ENCODE measurements at places on chromosomes 16 and 17. TPM values are rescaled to one million over a fixed set of nuclear protein-coding genes. Genes with fewer than 3 reads are reported as not detected.

The LITAF gene
- 101 TPM for total RNA-seq

- no peaks in the 10 kb centered on the region for H3K4me1 ChIP-seq
- no peak overlapping the region for H3K4me3 ChIP-seq
- DNase-seq = no peak
- no peaks in the 10 kb centered on the region for H3K27me3 ChIP-seq
- H3K27ac ChIP-seq = no peak overlapping the region
- no peaks in the 10 kb centered on the region for H3K36me3 ChIP-seq
These were observed 208.0 kb downstream of the FOXL1 start for GRCh38 chr16:86786338-86786737.

The IRF8 gene
- 14.6 TPM for total RNA-seq

DNA sequence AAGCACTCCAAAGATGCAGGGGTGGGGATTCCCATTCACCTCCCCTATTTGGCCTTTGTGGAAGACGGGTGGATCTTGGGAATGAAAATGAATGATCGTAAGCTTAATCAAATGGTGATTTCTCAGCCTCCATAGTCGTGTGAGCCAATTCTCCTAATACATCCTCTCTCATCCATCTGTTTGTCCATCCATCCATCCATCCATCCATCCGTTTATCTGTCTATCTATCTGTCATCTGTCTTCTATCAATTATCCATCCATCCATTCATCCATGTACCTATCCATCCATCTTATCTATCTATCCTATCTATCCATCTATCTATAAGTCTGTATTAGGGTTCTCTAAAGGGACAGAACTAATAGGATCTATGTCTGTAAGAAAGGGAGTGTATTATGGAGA lies 7.8 kb downstream of the RNF213 start:
- no peak for DNase-seq
- no peak overlapping the region for H3K4me3 ChIP-seq
- H3K4me1 ChIP-seq = no peaks in the 10 kb centered on the region
- no peak overlapping the region for H3K27ac ChIP-seq

GRCh38 chr17:76940738-76941350 lies 72.6 kb downstream of the MGAT5B start:
- no peaks in the 10 kb centered on the region for H3K4me1 ChIP-seq
- H3K27me3 ChIP-seq = no peaks in the 10 kb centered on the region

DNA sequence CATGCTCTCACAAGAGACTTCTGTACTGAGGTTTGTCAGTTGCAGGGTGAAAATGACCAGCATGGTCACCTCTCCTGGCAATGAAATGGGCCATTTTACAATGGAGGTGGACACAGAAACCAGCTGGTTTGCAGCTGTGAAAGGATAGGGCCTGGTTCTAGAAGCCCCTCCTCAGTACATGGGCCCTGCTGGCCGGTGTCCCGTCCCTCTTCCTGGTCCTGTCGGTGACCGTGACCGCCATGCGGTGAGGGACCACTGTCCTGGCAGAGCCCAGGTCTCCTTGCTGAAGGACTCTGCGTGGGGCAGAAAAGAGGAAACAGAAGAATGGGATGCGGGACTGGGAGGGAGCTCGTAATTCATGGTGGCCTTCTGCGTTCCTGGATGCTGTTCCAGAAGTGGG lies 76.0 kb upstream of the ZNF423 start:
- H3K27ac ChIP-seq = no peak overlapping the region
- no peaks in the 10 kb centered on the region for H3K27me3 ChIP-seq
- no peak for DNase-seq
- no peak overlapping the region for H3K4me3 ChIP-seq
- no peaks in the 10 kb centered on the region for H3K4me1 ChIP-seq

- H3K27me3 ChIP-seq = no peaks in the 10 kb centered on the region
- no peak for DNase-seq
- no peak overlapping the region for H3K4me3 ChIP-seq
- H3K4me1 ChIP-seq = no peaks in the 10 kb centered on the region
These were observed 10.9 kb upstream of the GGA2 start for GRCh38 chr16:23521037-23521743.

DNA sequence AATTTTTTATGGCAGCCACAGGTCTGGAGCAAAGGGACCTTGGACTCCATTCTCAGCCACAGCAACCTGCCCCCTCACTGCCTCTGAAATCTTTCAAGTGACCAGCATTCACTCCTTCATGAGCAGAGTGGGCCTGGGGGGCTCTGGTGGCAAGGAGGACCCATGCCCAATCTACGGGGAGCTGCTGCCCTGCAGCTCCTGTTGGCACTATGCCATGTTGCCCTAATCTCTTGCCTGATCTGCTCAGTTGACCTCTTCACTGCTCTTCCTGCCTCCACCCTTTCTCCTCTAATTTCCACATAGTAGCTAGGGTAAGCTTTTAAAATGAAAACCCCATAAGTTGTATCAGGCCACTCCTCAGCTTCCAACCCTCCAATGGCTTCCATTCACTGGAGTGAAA lies 2.9 kb upstream of the PRKCB start:
- no peaks in the 10 kb centered on the region for H3K27me3 ChIP-seq
- no peak overlapping the region for H3K4me3 ChIP-seq
- H3K27ac ChIP-seq = no peak overlapping the region

DNA sequence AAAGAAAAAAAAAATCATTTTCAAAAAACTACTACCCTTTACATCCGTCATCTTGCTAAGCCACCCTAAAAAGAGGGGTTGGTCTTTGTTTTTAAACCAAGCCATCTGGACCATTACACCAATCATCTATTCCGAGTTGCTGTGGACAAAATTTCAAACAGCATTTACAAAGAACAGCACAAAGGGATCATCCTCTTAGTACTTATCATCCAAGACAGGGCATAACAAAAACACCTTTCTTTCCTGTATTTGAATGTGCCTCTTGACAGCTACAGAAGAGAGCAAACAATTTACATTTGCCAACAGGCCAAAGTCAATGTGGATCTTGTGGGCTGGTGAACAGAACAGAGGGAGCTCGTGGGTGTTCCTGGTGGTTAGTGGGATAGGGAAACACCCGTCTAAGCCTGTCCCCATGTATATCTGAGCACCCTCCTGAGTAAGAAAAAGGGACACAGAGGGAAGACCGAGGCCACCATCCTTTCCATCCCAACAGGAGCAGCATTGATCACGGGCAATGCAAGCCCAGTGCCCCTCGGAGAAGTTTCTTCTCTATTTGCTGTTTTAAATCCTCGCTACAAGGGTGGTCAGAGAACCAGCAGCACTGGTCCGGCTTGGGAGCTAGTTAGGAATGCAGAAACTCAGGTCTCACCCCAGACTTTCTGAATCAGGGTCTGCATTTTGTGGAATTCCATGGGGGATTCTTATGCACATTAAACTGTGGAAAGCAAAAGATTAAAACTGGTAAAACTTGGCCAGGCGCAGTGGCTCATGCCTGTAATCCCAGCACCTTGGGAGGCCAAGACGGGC lies 1.9 kb downstream of the SLC39A11 start:
- peak overlapping the region; percentile 67 for H3K4me3 ChIP-seq
- H3K27me3 ChIP-seq = no peaks in the 10 kb centered on the region
- no peak for DNase-seq
- H3K27ac ChIP-seq = peak overlapping the region; percentile 70
- H3K4me1 ChIP-seq = peaks cover 24% of the 10 kb centered on the region

DNA sequence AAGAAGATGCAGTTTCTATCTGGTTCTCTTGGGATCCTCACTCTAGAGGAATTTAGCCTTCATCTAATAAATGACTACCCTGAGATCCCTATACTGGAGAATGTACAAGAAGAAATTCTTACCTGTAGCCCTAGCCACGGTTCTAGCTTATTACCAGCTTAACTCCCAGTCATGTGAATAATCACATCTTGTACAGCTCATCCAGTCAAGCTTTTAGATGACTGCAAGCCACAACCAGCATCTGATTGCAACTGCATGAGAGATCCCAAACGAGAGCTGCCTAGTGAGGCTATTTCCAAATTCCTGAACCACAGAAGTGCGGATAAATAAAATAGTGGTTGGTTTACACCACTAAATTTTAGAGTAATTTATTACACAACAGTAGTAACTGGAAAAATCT lies 196.0 kb upstream of the CPHXL start:
- no peaks in the 10 kb centered on the region for H3K27me3 ChIP-seq
- H3K27ac ChIP-seq = no peak overlapping the region
- DNase-seq = no peak
- H3K36me3 ChIP-seq = no peaks in the 10 kb centered on the region
- H3K4me1 ChIP-seq = peaks cover 4% of the 10 kb centered on the region

- H3K27me3 ChIP-seq = no peaks in the 10 kb centered on the region
- no peaks in the 10 kb centered on the region for H3K36me3 ChIP-seq
- DNase-seq = no peak
- H3K4me3 ChIP-seq = no peak overlapping the region
- H3K27ac ChIP-seq = no peak overlapping the region
- H3K4me1 ChIP-seq = peaks cover 5% of the 10 kb centered on the region
These were observed 200.7 kb downstream of the CCDC182 start for GRCh38 chr17:57544401-57544800.

DNA sequence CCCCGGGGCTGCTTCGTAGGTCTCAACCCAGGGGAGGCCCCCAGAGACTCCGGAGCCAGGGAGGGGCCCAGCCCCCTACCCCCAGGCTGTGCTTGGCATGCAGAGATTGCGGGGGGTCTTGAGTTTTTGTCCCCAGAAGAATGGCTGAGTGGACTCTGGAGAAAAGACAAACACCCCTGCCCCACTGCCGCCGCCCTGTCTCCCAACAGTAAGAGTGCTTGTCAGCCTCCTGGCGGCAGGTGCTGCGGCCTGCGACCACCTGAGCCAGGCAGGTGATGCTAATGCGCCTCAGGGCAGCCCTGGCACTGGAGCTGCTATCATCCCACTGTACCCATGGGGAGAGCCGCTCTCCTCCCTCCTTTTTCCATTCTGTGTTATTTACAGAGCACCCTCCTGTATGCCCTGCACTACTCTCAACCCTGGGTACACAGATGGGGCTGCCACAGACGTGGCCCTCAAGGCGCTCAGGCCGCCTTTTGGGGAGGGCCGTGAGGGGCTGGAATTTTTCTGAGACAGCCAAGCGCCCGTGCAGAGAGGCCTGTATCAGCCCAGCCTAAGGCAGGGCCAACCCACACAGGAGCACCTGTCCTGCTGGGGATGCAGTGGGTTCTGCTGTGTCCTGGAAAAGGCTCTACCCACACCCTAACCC lies 2.6 kb upstream of the IL17C start:
- no peak for DNase-seq
- no peak overlapping the region for H3K27ac ChIP-seq
- H3K27me3 ChIP-seq = no peaks in the 10 kb centered on the region

DNA sequence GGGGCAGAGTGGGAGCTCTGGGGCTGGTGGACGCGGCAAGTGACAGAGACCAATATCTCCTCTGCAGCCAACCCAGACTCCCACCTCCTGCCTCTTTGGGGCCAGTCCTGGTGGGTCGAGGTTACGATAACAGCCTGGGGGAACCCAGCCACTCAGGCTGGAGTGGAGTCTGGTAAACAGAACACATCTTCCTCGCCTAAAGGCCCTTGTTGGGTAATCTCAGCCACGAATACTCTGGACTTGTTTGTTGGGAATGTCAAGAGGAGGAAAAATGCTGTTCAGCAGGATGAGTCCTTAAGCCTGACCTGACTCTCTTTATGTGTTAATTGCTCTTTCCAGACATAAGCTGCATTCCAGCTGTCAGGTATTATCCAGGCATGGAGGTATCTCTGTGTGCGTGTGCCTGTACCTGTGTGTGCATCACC lies 8.0 kb upstream of the SPNS2 start:
- no peaks in the 10 kb centered on the region for H3K36me3 ChIP-seq
- no peaks in the 10 kb centered on the region for H3K27me3 ChIP-seq
- no peak for DNase-seq
- no peak overlapping the region for H3K27ac ChIP-seq
- peaks cover 19% of the 10 kb centered on the region for H3K4me1 ChIP-seq

GRCh38 chr16:87979352-87979751 lies 28.1 kb downstream of the BANP start:
- no peak for DNase-seq
- H3K27me3 ChIP-seq = no peaks in the 10 kb centered on the region
- no peaks in the 10 kb centered on the region for H3K4me1 ChIP-seq
- no peak overlapping the region for H3K27ac ChIP-seq

DNA sequence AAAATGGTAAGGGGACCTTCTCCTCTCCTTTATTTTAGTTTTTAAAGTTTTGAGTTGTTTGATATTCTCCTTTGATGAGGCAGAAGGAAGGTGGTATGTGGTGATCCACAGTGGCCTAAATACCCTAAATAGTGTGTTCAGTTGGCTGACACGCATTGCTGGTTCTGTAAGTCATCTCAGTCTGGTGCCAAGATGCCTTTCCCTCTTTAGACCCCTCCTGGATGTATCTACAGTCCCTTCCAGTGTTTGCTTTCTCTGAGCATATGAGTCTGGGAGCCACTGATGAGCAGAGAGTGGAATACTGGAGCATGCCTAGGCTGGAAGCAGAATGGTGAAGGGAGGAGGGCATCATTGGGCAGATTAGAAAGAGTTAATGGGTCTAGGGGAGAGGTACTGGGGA lies 64.5 kb downstream of the NEUROD2 start:
- H3K4me3 ChIP-seq = no peak overlapping the region
- H3K36me3 ChIP-seq = peaks cover 5% of the 10 kb centered on the region
- no peak overlapping the region for H3K27ac ChIP-seq
- H3K4me1 ChIP-seq = peaks cover 4% of the 10 kb centered on the region
- no peaks in the 10 kb centered on the region for H3K27me3 ChIP-seq

DNA sequence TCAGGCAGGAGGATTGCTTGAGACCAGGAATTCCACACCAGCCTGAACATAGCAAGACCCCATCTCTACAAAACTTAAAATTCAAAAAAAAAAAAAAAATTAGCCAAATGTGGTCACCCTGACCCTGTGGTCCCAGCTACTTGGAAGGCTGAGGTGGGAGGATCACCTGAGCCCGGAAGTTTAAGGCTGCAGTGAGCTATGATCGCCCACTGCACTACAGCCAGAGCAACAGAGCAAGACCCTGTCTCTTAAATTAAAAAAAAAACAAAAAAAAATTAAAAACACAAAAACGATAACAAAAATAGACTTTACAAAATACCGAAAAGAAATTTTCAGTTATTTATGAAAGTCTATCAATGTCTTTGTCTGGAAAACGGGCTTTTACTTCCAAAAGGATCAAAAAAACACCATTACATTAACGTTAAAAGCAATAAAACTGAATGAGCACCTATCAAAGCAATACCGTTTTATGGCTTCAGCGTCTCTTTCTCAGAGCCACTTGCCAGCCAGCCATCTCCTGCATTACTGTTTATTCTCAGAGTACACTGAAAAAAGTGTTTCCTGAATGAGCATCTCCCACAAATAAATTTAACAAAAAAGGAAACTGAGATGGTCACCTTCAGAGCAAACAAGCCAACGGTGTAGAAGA lies 6.1 kb downstream of the USP7 start:
- H3K27ac ChIP-seq = no peak overlapping the region
- no peak for DNase-seq
- no peaks in the 10 kb centered on the region for H3K27me3 ChIP-seq
- no peak overlapping the region for H3K4me3 ChIP-seq
- peaks cover 65% of the 10 kb centered on the region for H3K4me1 ChIP-seq

GRCh38 chr16:49876716-49877129 lies 20.8 kb upstream of the ZNF423 start:
- peak; percentile 63 for DNase-seq
- H3K4me3 ChIP-seq = no peak overlapping the region
- no peaks in the 10 kb centered on the region for H3K36me3 ChIP-seq
- H3K4me1 ChIP-seq = peaks cover 9% of the 10 kb centered on the region
- no peaks in the 10 kb centered on the region for H3K27me3 ChIP-seq

GRCh38 chr17:28480278-28480677 lies 6.8 kb downstream of the SLC13A2 start:
- no peaks in the 10 kb centered on the region for H3K27me3 ChIP-seq
- H3K4me3 ChIP-seq = no peak overlapping the region
- H3K4me1 ChIP-seq = peaks cover 12% of the 10 kb centered on the region
- peak; percentile 35 for DNase-seq
- no peak overlapping the region for H3K27ac ChIP-seq

GRCh38 chr17:70375406-70375805 lies 206.1 kb downstream of the KCNJ2 start:
- H3K27ac ChIP-seq = no peak overlapping the region
- no peaks in the 10 kb centered on the region for H3K36me3 ChIP-seq
- no peak overlapping the region for H3K4me3 ChIP-seq
- H3K27me3 ChIP-seq = peaks cover 10% of the 10 kb centered on the region
- DNase-seq = peak; percentile 4

The GCGR gene
- total RNA-seq = not detected

All from thyroid gland (tissue), 4 donors.